ENCODE measurements at places on chromosomes 7 and 10. TPM values are rescaled to one million over a fixed set of nuclear protein-coding genes. Genes with fewer than 3 reads are reported as not detected.

The EXOC6 gene
- 12.5 TPM for total RNA-seq

The UMAD1 gene
- total RNA-seq = 24.2 TPM

The CYP26C1 gene
- 0.65 TPM for total RNA-seq

The RGR gene
- total RNA-seq = not detected

The FAM185A gene
- total RNA-seq = 12.7 TPM
